Calu3 (cell line): ENCODE measurements at places on chromosomes 3 and 15. TPM values are rescaled to one million over a fixed set of nuclear protein-coding genes. Genes with fewer than 3 reads are reported as not detected.

DNA sequence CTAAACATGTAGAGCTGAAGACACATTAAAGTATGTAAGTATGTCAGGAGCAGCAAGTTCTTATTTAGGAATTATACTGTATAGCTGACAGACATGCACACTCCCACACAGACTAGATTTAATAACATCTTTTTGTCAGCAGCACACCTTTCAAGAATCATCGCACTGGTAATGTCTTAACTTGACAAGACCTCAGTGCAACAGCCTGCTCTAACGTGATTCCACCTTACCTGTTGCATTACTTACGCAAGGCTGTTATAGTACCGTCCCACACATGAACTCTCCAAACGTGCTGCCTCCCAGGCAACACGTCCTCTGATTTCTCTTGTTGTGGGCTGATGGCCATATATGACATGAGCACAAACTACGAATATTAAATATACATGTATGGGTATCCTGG lies 11.9 kb downstream of the CHRM5 start:
- no peak for DNase-seq

DNA sequence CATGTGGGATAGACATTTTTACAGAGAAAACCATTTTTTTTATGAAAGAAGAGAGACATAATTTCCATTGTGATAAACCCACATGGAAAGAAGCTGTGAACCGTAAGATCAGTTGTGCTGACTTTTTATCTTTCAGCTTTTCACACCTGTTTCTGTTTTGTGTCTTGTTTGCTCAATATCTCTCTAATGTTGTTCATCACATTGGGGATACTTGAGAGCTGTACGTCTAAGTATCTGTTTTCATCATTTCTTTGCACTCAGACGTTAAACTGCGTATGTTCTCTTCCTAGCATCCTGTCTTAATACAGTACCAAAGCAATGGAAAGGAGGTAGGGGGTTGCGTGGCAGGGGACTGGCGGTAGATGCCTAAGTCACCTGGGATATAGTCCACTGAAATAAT lies 449.0 kb downstream of the NAALADL2 start:
- DNase-seq = no peak

GRCh38 chr3:29854821-29855220 lies 574.0 kb downstream of the RBMS3 start:
- DNase-seq = no peak

DNA sequence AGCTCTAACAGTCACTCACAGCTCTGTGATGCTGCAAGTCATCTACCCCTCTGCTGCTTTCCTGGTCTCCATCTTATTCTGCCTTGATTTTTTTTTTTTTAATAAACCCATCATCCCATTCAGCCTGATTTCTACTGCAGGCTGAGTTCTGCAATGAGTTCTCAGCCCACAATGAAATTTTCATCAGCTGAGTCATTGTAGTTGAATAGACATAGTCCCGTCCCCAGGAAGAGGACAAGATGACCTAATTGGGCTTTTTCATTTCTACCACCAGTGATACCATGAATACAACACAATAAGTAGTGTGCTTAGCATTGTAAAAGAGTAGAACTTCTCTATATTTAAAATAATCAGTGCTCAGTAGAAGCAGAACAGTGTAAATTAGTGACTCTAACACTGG lies 59.3 kb downstream of the C3orf85 start:
- DNase-seq = no peak

GRCh38 chr3:10465161-10465560 lies 40.2 kb downstream of the ATP2B2 start:
- no peak for DNase-seq

The PLSCR2 gene
- total RNA-seq = 2.9 and 5.1 TPM in 2 replicates

The STT3B gene
- 138 and 202 TPM in 2 replicates for total RNA-seq
